ENCODE measurements at places on chromosomes 4 and X.

DNA sequence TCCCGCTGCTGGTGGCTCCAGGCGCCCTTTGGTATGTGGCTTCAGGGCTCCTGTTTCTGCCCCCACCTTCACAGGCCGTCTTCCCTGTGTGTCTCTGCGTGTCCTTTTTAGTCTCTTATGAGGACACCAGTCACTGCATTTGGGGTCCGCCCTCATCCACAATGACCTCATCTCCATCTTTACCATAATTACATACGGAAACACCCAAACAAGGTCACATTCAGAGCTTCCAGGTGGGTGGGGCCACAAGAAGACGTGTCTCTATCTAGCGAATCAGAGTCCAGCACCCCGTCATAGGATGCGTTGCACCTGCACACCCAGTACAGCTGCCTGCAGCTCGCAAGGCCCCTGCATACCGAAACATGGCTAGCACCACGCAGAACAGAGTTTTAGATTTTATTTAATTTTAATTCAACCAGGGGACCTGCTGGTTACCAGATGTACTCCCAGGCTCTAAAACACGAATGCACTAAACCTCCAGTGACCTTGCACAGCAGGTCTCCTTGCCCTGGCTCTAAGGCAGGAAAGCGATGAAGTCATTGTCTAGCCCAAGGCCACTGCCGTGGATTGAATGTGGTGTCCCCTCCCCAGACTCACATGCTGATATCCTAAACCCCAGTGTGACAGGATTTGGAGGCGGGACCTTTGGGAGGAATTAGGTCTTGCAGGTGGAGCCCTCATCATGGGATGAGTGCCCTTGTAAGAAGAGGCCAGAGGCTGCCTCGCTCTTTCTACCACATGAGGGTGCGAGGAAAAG, 30.3 kb downstream of the ABLIM2 start:
- no peak for DNase-seq

- DNase-seq: no peak
Observed at GRCh38 chr4:61068745-61069144, 131.4 kb upstream of the ADGRL3 start.

DNA sequence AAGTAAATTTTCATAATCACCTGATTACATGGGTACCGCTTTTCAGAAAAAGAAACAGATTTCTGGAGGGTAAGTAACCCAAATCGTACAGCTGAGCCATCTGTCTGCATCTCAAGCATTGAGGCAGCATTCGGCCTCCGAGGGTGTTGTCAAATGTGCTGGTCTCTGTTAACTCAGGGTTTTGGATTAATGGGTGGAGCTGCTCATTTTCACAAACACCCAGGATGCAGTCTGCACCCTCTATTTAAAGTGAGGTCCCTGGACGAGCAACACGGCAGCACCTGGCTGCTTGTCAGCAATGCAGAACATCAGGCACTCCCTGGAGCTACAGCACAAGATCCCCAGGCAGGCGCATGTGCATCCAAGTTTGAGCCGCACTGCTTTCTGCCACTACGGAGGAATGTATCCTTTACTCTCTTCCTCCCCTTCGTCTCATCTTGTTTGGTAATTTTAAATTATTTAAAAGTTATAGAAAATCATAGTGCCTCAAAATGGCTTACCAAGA, 24.7 kb upstream of the NAP1L5 start:
- no peak for DNase-seq

- peak; percentile 60 for DNase-seq
Observed at GRCh38 chr4:78616046-78616498, 64.5 kb downstream of the ANXA3 start.

GRCh38 chr4:168743601-168744000, 246.7 kb downstream of the PALLD start:
- no peak for DNase-seq

GRCh38 chrX:80430826-80431504, 10.7 kb downstream of the TENT5D start:
- DNase-seq: no peak

DNA sequence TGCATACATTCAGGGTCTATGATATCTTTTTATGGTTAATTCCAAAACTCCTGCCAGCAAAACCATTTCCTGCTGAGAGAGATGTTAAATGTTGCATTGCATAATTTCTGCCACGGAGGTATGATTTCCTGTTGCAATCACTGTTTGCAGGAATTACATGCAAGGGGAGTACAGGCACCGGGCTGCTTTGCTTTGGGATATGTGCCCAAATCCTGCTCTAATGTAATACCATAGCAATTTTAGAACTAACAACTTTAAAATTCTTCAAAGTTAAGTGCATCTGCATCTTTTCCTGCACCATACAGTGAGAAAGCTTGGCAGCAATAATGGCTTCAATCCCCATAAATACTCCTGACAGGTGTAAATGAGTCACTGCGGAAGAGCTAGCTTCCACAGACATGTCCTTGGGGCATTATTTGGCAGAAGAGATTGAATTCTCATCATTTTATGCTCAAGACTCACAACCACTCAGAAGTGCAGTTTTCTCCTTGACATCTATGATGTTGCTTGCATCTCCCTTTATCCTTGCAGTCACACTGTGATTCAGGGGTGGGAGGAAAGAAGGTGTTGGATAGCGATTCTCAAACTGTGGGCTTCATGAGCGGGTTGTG, 29.6 kb downstream of the TRIM2 start:
- peak; percentile 33 for DNase-seq

DNA sequence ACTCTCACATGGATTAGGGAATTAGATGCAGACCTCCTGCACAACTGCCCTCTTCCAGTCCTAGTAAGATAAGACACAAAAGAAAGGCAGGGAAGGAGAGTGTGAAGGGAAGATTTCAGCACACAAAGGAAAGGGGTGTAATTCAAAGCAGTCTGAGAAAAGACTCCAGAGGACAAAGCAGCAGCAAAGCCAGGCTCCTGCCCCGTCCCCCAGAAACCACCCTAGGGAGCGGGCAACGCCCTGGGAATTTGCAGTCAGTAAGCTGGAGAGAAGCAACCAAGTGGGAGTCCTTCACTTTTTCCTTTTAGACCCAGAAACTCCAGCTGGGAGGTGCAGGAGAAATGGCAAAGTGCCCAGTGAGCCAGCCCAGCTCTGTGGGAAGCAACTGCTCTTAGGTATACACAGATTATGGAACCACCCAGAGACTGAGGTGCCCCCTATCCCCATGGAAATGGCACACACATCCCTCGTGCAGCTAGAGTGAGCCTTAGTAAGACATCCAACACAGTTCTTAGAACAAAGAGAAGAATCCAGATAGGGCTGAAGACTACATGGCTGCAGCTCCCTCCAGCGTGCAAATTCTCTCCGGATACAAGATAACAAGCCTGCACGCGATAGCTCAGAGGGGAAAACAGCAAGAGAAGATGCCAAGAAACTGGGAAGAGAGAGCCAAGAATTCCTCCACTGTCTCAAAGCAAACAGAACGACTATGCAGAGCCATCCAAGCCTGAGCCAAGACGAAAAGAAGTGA, 26.5 kb upstream of the IRAK1 start:
- DNase-seq: peak; percentile 67

DNA sequence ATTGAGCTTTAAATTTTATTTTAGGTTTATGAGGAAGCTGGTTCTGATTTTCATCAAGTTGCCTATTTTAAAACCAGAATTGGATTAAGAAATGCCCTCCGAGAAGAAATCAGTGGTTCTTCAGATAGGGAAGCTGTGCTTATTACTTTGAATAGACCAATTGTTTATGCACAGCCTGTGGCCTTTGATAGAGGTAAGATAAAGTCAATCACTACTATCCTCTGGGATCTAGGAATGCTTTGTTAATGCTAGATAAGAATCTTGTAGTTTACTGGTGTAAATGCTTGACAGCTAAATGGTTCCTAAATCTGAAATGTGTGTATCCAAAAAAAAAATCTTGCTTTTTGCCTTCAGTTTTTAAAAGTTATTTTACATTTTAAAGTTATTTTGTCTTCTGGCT, 73.0 kb upstream of the ADAD1 start:
- DNase-seq: no peak

DNA sequence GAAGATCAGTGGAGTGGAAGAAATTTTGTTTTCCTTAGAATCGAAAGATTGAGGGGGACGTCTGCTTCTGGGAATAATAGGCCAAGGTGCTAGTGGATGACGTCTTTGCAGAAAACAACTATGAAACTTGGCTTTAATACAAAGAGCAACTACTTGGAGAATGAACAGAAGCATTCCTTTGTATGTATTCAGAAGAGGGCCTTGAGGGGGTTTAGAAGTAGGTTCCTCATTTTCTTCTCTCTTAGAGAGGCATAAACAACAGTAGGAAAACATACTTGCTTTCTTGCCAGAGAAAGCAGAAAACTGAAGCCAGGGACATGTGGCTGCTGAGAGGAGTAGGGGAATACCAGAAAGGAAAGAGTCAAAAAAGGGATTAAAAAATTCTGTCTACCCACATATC, 167.8 kb downstream of the ZNF330 start:
- no peak for DNase-seq

- no peak for DNase-seq
Observed at GRCh38 chr4:151459375-151459774, 50.4 kb downstream of the FHIP1A start.

- no peak for DNase-seq
Observed at GRCh38 chr4:60128888-60129287, 1071.2 kb upstream of the ADGRL3 start.

DNA sequence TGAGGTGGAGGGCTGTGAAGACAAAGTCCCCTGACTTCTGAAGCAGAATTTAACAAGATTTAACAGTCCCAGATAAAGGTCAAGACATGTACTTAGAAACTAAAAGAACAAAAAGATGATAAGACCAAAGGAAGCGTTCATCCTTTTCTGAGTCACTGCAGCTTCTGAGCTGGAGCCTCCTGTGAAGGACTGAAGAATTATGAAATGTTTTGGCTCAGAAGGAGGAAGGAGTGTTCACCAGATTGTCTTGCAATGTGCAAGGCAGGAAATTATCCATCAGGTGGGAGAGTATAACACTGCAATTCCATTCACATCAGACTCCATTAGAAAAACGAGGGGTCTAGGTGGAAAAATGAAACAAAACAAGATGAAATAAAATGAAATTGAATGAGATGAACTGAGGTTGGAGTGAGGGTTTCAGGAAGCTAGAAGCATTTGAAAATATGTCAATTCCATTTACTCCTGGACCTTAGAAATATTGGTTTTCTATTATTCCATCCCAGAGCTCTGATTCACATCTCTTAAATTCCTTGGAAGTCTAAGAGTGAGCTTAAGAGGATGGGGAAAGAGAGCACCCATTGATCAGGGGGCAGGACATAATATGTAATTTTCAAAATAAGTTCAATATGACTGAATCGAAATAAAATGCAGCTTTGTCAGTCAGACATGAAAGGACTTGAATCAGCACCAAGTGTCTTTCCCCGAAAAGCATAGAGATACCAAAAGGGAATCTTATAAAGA, 186.1 kb upstream of the LNX1 start:
- peak; percentile 33 for DNase-seq

- DNase-seq: peak; percentile 71
Observed at GRCh38 chrX:150200820-150201287, 162.3 kb upstream of the MAMLD1 start.

All from hepatocyte (in vitro differentiated cells).